ENCODE measurements at places on chromosomes 16 and 17. TPM values are rescaled to one million over a fixed set of nuclear protein-coding genes. Genes with fewer than 3 reads are reported as not detected.

Gene MYH13
- not detected for total RNA-seq

Gene KRT36
- not detected for total RNA-seq

Gene CRHR1
- not detected for total RNA-seq

Gene FNDC8
- not detected for total RNA-seq

Gene DHRS7C
- total RNA-seq: not detected

Measured in activated T-helper 2 cell treated with anti-CD3 and anti-CD28 coated beads, Interferon-gamma antibody, Interleukin-2, Interleukin-4, amounts not matched to agents 10 μg/mL and 5 μg/mL and 100 μg/mL, durations not matched to agents 14 hours and 24 hours and 36 hours (primary cell).